ENCODE measurements at places on chromosomes 11 and 22.

- no peak for DNase-seq
Observed at GRCh38 chr22:27348634-27349033, 452.9 kb downstream of the MN1 start.

- no peak for DNase-seq
Observed at GRCh38 chr11:4543561-4543960, 1.4 kb upstream of the OR52M1 start.

DNA sequence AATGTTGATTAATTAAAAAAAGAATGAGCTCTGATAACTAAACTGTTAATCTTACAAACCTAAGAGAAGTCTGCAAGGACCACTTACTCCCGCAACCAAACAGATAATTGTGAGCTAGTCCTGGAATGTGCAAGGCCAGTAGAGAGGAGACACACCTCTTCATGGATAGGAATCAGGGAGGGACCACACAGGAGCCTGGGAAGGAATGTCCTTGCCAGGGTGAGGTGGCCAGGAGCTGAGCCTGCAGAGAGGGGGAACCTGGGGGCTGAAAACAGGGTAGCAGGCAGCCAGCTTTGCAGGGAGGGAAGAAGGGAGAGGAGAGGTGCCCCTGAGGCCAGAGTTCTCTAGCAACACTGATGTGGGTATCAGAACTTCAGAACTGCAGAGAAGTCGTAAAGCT is 9.4 kb upstream of the NLRP10 start:
- DNase-seq = no peak

DNA sequence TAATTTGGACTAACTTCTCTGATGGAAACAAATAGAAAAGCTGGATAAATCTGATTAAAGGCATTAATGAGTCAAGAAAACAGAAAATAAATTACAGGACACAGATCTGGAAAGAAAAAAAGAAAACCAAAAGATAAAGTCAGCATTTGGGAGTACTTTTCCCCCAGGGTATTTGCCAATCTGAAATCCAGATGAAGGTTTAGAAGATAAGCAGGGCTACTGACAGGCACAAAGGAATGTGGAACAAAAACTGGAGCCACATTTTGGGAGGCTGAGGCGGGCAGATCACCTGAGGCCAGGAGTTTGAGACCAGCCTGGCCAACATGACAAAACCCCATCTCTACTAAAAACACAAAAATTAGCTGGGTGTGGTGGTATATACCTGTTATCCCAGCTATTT is 57.2 kb downstream of the SBF2 start:
- no peak for DNase-seq

- no peak for DNase-seq
Observed at GRCh38 chr11:87359401-87359800, 321.7 kb downstream of the TMEM135 start.

DNA sequence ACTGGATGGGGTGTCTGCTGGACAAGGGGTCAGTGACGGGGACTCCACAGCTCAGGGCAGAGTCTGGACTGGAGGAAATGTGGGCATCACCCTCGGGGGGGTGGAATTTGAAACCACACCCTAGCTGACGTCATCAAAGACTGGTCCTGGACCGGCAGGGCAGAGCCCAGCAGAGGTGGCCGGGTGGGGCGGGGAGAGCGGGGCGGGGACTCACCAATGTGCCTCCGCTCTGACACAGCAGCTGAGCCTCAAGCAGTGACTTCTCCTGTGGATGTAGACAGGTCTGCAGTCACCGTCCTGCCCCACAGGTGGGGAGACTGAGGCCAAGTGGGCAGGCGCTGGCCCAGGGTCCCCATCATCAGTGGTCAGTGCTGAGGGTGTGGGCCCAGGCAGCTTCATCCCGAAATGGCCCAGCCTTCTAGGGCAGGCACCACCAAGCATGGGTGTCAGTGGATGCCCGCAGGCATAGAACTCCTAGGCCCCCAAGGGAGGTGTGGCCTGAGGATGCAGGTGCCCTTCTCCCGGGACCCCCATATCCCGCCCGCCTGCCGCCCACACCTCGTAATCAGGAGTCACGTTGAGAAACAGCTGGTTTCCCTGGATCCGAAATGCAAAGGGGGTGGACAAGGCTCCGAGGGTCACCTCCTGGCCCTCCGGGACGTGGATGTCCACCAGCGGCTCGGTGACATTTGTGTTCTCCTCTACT is 603 bp downstream of the CDHR5 start:
- DNase-seq = no peak

- DNase-seq = no peak
Observed at GRCh38 chr22:49469896-49470740, 357.6 kb downstream of the BRD1 start.

DNA sequence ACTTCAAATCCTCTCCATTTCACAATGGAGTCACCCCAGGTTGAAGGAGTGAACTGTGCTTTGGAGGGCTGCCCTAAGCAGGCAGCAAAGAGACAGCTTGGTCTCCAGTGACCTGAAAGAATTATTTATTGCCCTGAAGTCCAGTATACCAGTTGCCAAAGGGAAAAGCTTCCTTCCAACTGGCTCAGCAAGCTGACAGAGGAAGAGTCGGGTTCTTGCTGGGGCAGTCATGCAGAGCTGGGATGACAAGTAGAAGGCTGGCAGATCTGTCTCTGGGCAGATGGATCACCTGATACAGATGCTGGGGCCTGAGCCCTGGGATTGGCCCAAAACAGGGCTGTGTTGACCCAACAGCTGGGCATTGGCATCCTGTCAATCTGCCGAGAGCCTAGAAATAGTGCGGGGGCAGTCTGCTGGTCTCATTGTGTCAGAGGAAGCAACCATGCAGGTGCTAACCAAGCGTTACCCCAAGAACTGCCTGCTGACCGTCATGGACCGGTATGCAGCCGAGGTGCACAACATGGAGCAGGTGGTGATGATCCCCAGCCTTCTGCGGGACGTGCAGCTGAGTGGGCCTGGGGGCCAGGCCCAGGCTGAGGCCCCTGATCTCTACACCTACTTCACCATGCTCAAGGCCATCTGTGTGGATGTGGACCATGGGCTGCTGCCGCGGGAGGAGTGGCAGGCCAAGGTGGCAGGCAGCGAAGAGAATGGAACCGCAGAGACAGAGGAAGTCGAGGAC is at the start of gene THRSP:
Gene THRSP, plus strand, starts transcription at position 422 of the 742 bp plus-strand sequence. Its CDS starts 21 bp downstream, at position 443.
- DNase-seq = no peak

GRCh38 chr11:123742031-123742723 is 717 bp upstream of the ZNF202 start:
- no peak for DNase-seq

- no peak for DNase-seq
Observed at GRCh38 chr11:61149624-61150615, 11.3 kb downstream of the VPS37C start.

DNA sequence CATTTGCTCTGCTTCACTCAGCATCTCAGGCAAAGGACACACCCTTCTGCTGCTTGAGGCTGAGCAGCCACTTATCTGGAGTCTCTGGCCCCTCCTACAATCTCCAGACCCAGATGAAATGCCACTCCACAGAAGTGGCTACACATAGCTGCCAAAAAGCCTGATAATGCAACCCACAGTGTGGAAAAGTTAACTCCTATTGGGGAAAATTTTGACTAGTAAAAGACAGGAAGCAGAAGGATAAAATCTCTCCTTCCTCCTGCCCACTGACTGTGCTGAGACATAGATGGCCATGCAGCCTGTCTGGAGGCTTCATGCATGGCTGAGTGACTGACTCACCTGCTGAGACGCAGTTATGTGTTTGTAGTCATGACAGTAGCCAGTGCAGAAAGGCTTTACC is 92.3 kb upstream of the TEAD1 start:
- no peak for DNase-seq

GRCh38 chr11:9575260-9576240 is 2.1 kb downstream of the WEE1 start:
- no peak for DNase-seq

DNA sequence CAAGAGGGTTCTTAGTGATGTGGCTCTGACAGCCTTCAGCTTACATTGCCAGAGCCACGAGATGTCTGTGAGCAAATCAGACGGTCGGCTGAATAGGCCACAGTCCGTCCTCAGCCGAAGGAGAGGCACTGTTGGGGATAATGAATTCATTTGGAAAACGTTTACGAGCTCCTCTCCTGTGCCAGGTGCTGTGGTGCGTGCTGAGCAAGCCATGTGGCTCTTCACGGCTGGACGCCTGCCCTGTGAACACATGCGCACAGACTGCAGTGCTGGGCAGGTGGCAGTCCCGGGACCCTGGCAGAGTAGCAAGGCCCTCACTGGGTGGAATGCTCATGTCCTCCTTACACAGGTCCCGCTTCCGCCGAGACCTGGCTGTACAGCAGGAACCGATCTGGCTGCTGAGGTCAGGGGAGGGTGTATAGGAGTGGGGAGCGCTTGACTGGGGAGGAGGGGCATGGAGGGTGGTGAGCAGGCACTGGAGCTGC is 6.8 kb downstream of the TBC1D22A start:
- DNase-seq = no peak

DNA sequence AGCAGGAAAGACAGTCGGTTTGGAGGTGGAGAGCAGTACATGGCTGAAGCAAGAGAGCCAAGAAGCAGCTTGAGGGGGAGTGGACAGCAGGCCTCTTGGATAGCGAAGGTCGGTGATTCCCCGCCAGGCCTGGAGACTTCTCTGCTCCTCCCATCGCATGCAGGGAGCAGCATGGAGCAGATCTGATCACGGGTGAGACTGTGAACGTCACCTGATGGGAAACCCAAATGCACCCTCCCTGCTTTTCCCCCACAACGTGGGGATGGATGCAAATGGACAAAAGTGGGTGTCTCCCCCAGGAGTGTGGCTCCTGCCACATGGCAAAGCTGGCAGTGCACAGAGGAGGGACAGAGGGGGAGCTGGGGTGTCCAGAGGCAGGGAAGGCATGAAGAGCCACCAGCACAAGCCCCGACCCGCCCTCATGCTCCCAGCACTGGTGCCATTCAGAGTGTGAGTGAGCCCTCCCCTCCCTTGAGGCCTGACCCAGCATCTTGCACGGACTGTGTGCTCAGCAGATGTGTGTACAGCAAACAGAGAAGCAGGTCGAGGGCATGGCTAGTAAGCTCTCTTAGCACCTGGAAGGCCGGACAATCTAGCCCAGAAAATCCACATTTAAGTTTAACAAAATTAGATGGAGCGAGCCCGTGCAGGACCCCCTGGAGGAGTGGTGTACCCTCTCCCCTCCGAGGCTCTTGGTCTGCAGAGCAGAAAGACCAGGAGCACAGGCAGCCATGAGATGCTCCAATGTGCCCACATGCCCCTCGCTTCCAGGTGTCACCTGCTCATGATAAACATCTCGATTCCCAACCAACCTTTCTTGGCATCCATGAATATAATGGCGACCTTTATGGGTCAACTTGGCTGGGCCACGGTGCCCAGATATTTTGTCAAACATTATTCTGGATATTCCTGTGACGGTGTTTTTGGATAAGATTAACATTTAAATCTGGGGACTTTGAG is 661.7 kb downstream of the TBC1D22A start:
- peak; percentile 54 for DNase-seq

- peak; percentile 79 for DNase-seq
Observed at GRCh38 chr11:69243496-69244200, 50.3 kb upstream of the MYEOV start.

DNA sequence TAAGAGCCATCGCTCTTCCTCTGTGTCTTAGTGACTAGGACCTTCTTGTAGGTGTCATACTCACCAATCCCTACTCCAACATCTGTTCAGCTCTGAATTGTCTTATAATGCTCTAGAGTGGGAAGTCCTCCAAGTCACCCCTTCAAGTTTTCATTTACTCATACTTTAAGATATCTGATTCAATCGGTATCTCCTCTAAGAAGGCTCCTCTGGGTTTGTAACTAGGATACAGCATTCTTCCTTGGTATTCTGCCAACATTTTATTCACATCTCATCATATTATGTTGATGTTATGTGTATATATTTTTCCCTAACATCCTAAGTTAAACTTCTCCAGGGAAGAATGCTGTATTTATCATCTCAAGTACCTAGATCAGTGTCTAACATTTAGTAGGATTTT is 662.1 kb downstream of the NTM start:
- no peak for DNase-seq

GRCh38 chr22:42931421-42932196 is 74.5 kb upstream of the ARFGAP3 start:
- no peak for DNase-seq

DNA sequence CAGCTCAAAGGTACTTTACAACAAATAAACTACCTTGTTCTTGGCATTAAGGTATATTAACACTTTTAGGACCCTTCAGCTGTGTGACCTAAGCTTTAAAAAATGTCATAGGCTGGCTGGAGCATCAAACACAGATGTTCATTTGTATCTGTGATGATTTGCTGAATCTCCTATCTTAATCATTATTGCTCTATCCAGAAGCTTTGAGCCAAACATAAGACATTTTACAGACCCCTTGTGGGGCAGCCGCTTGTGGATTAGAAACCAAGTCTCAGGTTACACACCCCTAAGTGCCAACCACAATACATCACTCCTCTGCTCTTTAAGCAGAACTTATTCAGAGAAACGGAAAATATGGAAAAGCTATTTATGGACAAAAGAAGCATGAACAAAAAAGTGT is 394.2 kb upstream of the CCDC90B start:
- no peak for DNase-seq

GRCh38 chr22:42644422-42645340 is 4.3 kb upstream of the ATP5MGL start:
- no peak for DNase-seq

DNA sequence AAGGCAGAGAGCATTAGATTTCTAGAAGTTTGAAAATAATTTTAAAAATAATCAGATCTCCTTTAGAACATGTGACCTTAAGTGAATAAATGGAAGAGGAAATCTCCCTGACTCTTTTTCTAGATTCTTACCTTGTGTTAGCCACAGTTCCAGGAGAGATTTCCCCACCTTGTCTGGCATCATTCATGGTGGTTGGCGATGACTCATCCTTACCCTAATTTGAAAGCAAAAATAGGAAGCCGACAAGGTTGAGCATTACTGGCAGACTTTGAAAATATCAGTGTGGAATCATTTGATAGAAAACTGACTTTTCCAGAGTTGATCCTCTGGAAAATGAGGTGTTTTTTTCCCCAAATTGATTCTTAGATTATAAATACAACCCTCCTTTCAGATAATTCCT is 48.1 kb downstream of the CNTN5 start:
- DNase-seq = no peak

DNA sequence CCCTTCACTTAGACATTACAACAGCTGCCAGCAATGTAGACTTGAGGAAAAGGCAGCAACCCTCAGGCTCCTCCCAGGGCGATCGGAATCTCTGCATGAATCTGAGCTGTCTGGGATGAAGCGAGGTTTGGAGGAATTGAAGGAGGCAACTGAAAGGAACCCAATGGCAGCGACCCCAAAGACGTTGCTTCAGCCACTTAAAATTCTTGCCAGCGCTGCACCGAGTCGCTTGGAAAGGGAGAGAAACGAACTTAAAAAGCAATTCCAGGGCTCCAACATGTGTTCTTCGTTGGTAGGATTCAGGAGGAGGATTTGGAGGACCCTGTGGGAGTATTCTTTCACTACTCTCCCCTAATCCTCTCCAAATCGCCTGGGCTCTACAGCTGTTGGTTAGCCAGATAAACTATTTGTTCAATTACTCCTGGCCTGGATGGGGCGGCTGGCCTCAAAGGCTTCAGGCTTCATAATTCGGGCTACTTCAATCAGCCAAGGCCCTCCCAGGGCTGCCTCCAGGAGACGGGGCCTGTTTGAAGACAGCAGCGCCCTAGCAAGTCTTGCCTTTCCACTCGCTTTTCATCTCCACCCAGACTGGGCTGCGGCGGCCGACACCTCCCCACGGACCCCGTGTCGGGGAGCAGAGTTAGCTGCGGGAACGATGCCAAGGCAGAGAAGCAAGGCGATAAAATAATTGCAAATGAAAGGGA is 72.4 kb upstream of the TMEM45B start:
- DNase-seq = no peak

- peak; percentile 32 for DNase-seq
Observed at GRCh38 chr11:70040869-70041501, 37.1 kb upstream of the ANO1 start.
